ENCODE measurements at places on chromosomes 1 and 21.

- no peak for DNase-seq
Measured at GRCh38 chr1:167726008-167726407, 4.2 kb downstream of the MPZL1 start.

DNA sequence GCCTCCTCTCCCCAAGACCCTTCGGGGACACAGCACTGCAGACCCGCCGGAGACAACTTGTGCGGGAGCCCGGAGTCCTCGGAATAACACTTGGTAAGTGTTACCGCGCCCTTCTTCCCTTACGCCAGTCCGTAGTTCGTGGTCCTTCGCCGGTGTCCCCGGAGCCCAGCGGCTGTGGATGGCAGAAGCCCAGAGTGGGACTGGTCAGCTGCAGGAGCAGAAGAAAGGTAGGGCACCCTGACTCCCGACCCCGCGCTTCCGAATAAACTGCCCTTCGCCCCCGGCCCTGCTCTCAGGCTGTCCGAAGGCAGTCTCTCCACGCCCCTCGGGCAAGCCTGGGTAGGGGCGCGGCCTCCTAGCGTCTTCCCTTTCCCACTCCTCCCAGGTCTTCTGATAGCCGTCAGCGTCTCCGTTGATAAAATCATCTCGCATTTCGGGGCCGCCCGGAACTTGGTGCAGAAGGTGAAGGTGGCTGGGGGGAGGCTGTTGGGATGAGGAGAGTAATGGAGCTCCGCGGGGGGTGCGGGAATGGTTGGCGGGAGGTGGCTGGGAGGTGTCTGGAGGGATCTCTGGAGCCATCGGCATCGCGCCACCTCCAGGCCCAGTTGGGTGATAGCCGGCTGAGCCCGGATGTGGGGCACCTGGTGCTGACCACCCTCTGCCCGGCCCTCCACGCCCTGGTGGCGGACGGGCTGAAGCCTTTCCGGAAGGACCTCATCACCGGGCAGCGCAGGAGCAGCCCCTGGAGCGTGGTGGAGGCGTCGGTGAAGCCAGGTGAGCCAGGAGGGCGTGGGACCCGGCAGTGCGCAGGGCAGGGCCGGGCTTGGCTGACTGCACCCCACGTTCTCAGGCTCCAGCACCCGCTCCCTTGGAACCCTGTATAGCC lies 4.3 kb downstream of the RUSC1 start:
- no peak for DNase-seq

- DNase-seq: no peak
Measured at GRCh38 chr1:222910699-222911098, 95.9 kb downstream of the DISP1 start.

GRCh38 chr1:45329445-45329844 lies 2.8 kb downstream of the HPDL start:
- no peak for DNase-seq

GRCh38 chr1:34776911-34777310 lies 4.1 kb upstream of the GJB3 start:
- no peak for DNase-seq

DNA sequence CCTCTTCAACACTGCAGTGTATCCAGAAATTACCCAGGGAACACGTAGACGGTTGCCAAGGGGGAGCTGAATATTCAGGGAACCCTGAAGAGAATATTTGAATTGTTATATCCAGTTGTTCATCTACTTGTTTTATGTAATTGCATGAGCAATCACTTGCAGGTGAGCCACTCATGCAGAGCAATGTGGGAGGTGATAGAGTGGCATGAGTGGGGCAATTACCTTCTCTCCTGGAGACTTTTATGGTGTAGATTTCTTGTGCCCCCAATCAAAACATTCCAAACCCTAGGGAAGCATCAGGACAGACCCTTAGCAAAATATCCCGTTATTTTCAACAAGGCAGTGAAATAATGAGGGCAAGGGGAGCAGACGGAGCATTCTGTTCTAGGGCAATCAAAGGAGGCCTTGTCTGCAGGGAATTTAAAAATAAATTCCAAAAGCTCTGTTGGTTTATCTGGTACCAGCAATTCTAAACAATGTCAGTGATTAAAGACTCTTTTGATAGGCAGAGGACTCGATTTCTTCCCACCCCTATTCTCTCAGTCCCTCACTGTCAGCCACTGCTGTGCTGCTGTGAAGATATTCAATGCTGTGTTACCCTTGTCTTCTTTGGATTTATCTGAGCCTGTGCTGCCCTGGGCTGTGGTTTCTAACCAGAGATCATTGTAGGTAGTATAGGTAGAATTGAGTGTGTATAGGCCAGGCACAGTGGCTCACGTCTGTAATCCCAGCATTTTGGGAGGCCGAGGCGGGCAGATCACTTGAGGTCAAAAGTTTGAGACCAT lies 180.2 kb upstream of the MAP1LC3C start:
- no peak for DNase-seq

DNA sequence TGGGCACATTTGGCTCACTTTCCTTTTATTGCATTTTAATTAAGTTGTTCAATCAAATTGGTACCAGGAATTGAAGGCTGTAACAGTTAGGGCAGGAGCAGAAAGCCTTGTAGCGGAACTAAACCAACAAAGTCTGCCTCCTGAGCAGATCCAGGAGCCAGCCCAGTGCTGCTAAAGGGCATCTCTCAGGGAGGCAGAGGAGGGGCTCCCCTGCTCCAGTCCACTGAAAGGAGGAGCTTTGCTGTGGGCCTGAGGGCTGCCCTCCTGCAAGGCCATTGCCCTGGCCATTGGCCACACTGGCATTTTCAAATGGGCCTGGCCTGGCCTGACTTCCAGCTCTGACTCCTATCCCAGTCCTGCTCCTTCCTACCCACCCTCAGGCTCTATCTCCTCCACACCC lies 3.7 kb upstream of the TRABD2B start:
- DNase-seq: no peak

GRCh38 chr21:31912501-31912900 lies 39.7 kb downstream of the HUNK start:
- no peak for DNase-seq

DNA sequence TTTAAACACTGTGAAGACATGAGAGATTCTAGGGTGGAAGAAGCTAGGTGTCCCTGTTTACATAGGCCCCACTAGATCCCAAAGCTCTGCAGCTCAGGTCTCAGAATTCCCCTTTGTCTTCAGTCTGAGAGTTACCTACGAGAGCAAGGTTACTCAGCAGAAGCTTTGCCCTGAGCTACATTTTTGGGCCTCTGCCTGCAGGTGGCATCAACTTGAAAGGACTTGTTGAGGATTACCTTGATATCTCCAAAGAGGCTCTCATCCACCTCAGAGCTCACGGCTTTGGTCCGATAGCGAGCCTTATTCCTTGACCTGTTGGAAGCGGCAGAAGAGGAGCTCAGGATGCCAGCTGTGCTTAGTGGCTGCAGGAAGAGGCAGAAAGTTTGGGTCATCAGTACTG lies 7.0 kb downstream of the CFAP45 start:
- no peak for DNase-seq

DNA sequence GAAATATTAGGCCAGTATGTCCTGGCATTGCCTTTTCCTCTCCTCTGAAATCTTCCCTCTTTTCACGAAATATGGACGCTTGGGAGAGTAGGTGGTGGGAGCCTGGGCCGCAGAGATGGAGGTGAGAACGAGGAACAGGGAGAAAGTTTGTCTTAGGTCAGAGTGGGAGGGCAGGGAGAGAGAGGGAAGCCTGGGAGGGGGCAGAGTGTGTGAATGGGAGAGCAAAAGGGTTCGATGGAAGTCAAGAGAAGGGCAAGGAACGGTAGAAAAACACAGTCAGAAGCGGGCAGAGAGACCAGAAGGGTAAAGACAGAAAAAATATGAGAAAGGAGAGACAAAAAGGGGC lies 1.2 kb downstream of the TRABD2B start:
- DNase-seq: no peak

- DNase-seq: no peak
Measured at GRCh38 chr1:66177510-66177909, 356.4 kb upstream of the SGIP1 start.

DNA sequence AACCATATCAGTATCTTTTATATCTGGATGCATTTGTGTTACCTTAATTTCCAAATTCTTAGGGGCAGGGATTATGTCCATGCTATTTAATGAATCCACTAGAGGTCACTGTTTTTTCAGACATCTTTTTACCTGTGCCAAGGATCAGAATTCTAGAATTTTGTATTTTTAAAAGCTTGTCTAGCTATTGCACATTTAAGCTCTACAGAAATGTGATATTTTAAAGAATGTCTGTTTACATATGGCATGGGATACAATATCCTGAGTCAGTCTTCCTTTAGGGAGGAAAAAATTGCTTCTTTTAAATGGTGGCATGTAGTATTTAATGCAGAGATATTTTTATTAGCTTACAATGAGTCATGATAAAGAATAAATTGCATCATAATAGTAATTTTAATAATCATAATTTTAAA lies 11.3 kb downstream of the RPAP2 start:
- no peak for DNase-seq

DNA sequence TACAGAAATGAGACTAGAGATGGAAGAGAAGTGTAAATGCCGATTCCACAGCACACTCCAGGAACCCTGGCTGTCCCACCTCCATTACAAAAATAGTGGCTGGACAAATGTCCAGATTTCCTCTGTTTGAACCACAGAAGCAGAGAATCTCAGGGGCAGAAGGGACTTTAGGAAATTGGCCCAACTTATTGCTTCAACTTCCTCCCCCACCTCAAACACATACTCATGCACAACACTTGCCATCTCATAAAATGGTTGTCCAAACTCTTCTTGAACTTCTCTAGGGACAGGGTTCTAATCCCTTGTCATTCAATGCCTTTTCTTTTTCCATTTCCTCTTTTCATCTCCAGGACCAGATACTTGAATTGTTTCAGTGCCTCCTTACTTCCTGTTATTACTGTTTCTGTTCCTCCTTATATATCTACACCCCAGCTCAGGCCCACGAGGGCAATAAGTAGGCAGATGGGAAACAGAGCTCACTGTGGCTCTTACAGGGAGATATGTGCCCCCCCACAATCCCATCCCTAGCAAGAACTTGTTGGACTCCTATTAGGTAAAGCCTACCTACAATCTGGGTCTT lies 8.5 kb upstream of the B4GALT3 start:
- no peak for DNase-seq

GRCh38 chr1:53343831-53344668 lies 16.2 kb upstream of the LRP8 start:
- DNase-seq: no peak

GRCh38 chr1:198564716-198565115 lies 24.2 kb upstream of the ATP6V1G3 start:
- no peak for DNase-seq

All from stimulated activated CD8-positive, alpha-beta memory T cell treated with anti-CD3 and anti-CD28 coated beads, Interleukin-7, amount 100 ng/mL, for 1 hour (primary cell).